Sciatic nerve (tissue), 2 donors: ENCODE measurements at places on chromosomes 11 and 22.

DNA sequence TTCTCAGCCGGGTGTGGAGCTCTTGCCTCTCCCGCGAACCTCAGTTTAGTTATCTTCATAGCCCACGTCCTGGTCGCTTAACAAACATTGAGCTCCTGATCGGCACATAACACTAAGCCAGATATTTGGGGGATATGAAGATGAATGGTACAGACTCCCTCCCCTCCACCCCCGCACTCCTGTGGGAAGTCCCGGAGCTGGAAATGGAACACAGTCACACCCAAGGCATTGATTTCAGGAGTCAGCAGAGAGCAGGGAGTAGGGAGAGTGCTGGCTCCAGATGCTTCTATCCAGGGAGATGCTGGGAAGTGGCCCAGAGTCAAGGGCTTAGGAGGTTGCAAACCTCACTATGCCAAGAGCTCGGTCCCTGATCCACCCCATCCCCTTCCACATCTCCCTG is 26.1 kb upstream of the CABP7 start:
- DNase-seq, result no peak

DNA sequence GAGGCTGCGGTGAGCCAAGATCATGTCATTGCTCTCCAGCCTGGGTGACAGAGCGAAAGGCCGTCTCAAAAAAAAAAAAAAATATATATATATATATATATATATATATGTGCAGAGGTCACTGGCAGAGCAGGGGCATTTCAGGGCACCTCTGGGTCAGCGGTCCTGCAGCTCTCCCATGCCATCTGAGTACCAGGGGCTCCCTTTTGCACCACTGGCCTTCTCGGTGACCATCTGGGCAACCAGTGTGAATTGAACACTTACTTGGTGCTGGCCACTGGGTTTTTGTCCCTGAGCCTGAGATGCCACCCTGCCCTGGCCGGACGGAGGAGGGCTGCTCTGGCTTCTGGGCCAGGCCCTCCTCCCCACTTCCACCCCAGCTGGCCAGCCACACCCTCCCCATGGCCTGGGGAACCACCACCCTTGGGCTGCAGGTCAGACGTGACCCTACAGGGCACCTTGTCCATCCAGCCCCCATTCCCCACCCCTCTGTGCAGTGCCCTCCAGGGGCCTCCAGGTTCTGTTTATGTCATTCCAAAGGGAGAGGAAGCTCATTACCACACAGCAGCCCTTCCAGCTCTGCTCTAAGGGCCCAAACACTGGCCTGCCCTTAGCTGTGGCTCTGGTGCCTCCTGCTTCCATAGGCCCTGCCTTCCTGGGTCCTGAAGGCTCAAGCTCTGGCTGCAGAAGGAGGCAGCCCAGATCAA is 10.3 kb downstream of the MAPK8IP1 start:
- DNase-seq, result no peak

DNA sequence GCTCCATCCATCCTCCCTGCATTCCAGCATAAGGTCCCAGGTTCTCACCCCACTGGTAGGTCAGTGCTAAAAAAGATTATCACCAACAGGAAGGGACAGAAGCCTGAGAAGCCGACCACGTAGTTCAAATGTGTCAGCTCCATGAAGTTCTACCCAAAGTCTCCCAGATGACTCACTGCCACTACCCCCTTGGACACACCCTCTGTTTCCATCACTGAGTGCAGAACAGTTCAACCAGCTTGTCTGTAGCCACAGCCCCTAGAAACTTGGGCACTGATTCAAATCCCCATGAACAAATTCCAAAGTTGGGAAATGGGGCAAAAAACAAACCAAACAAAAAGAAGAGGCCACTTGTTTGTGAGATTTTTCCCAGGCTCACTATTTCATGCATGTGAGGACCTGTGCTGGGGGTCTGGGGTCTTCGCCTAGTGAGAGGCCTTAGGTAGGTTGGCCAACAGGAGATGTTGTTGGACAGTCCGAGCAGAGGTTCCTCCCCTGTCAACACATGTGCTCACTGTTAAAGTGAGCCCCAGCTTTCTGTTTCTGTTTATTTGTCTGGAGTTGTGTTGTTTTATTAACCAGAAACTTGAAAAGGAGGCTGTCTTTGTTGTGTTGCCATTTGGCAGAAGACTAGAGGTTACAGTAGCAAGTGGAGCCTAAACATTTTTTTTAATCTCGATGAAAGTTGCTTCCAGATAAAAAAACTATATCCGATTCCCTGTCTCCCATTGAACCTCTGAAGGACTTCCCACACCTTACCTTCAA is 24.2 kb upstream of the FLI1 start:
- no peak for DNase-seq

- DNase-seq, result peak; percentile 75
Observed at GRCh38 chr22:46293577-46294260, 3.0 kb upstream of the GTSE1 start.

GRCh38 chr22:47151064-47151463 is 388.6 kb downstream of the TBC1D22A start:
- DNase-seq, result no peak

GRCh38 chr22:46511151-46512038 is 26.0 kb downstream of the CELSR1 start:
- no peak for DNase-seq
